NCI-H345 (cell line): ENCODE measurements at places on chromosomes 5 and 9.

- no peak for DNase-seq
Observed at GRCh38 chr5:31598640-31599611, 40.0 kb upstream of the PDZD2 start.

DNA sequence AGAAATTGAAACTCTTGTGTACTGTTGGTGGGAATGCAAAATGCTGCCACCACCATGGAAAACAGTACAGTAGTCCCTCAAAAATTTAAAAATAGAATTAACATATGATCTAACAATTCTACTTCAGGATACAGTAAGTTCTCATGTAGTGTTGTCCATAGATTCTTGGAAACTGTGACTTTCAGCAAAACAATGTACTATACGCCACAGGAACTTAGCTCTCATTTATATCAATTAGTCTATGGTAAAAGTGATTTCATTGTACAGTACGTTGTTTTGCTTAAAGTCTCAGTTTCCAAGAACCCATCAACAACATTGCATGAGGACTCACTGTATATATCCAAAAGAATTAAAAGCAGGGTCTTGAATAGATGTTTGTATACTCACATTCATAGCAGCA lies 233.5 kb upstream of the GAS1 start:
- no peak for DNase-seq

DNA sequence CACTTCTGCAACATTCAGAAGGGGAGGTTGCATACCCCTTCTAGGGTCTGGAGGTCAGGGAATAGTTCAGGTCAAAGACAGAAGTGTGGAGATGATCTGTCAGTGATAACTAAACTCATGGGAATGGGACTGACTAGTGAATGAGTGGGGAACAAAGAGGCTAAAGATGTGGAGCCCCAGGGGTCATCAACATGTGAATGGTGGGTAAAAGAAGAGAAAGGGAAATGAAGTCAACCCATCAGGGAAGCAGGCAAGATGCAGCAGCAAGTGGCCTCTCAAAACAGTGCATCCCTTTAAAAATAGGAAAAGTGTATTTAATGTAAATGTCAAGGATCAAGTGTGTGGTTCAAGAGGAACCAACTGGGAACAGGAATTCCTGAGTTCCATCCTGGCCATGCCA lies 69.9 kb downstream of the PLPPR1 start:
- DNase-seq = no peak

- peak; percentile 82 for DNase-seq
Observed at GRCh38 chr5:139082813-139083498, 115.2 kb downstream of the SIL1 start.

DNA sequence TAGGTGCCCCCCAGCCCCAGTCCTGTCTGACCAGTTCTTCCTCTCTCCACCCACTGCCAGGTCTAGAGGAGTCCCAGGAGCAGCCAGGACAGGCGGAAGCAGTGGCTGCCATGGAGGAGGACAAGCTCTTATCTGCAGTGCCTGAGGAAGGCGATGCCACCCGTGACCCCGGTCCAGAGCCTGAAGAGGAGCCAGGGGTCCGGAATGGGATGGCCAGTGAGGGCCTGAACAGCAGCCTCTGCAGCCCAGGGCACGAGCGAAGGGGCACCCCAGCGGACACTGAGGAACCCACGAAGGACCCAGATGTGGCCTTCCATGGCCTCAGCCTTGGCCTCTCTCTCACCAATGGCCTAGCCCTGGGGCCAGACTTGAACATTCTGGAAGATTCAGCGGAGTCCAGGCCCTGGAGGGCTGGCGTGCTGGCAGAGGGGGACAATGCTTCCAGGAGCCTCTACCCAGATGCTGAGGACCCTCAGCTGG lies 13.8 kb downstream of the PSD2 start:
- DNase-seq = no peak

- DNase-seq = no peak
Observed at GRCh38 chr5:206406-206805, 11.5 kb downstream of the CCDC127 start.

DNA sequence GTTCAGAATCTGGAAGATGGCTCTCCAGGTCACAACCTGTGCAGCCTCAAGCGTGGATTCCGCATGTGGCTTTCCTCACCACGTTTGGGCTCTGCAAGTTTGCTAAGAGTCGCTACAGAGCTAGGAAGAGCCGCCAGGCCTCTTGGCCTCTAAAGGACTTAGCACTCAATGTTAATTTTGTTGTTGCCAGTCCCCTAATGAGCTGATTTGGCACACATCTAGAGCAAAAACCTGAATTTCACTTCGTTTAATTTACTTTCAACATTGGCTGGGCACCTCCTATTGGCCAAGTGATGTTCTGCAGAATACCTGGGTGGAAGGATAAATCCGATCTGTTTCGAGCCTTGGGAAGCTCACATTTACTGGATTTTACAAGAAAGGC lies 65.8 kb upstream of the UNC5A start:
- DNase-seq = peak; percentile 39

DNA sequence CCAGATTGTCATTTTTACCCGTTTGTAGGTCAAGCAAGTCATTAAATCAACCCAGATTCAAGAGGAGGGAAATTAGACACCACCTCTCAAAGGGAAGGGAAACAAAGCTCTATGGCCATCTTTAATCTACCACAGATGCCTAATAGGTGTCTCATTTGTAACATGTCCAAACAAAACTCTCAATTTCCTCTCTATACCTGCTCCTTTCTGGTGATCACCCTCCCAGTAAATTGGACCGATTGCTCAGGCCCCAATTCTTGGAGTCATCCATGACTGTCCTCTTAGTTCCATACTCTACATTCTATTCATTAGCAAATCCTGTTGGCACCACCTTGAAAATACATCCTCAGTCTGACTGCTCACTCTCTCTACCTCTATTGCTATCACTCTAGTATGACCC lies 22.1 kb upstream of the UGCG start:
- DNase-seq = no peak
